Suppressor macrophage treated with lipopolysaccharide for 4 hours (primary cell): ENCODE measurements at places on chromosomes 1 and 21.

- DNase-seq, result no peak
These were observed 150.4 kb downstream of the OMA1 start for GRCh38 chr1:58396150-58396549.

DNA sequence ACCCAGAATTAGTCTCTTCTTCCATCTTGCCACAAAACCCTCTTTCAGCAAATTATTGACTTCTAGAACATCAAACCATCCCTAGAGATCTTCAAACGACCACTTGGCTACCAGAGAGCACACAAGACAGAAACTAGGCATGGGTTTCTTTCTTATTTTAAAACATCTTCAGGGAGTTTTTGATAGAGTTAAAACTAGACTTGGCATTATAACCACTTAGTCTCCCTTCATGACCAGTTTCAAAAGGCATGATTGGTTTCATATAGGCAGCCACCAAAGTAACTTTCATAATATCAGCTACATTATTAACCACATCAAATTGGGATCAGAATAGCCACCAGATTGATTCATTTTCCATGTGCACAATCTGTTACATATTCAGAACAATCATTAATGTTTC is 368.4 kb upstream of the GREM2 start:
- no peak for DNase-seq

DNA sequence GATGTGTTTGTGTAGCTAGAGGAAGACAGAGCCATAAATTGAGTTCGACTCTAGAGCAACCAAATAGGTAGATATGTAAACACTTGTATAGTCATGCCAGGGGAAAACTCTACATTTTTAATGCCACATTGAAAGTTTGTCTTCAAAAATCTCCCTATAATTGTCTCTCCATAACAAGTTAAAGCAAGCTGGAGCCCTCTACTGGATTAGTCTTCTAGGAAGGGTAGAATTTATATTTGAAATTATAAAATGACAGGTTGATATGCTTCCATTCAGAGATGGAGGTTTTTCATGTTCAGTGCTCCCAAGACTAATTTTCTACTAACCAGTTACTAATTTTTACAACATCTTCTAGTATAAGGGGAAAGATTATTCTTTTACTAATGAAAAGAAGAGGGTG is 13.1 kb upstream of the COL24A1 start:
- DNase-seq, result no peak

DNA sequence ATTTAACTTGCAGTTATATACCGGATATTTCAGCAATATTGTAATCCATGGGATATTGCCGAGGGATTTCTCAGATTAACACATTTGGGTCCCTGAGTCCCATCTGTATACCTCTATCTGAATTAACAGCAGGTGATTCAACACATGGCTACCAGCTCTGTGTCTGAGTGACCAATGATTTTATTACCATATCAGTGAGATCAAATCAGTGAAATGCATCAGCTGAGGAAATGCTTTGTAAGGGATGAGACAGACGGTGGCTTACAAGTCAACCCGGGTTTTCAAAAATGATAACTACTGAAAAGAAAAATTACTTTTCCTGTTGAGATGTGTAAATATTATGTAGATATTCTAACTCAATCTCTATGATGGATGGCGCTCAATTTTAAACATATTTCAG is 504.1 kb upstream of the PKN2 start:
- DNase-seq, result no peak

GRCh38 chr1:243421784-243422183 is 165.9 kb downstream of the SDCCAG8 start:
- DNase-seq, result peak; percentile 44

GRCh38 chr1:162046921-162047320 is 22.6 kb upstream of the NOS1AP start:
- peak; percentile 16 for DNase-seq

- DNase-seq, result no peak
These were observed 62.1 kb downstream of the KDM1A start for GRCh38 chr1:23081376-23081775.

DNA sequence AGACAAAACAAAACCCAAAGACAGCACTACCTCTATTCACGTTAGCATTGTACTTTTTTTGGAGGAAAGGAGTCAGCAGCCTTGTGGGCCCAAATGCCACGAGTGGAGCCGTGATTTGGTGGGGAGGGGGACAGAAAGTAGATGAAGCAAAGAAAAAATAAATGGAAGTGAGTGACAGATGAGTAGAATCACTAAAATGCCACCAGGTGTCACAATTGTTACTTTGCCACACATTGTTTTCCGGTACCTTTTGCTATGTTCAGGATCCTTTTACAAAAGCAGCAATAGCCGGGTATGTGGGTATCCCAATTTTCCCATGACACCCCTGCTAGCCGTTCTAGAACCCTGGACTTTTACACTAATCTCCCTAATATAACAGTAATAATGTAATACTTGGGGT is 85.0 kb upstream of the AK4 start:
- DNase-seq, result no peak

- DNase-seq, result no peak
These were observed 276.9 kb downstream of the MATN1 start for GRCh38 chr1:30446508-30446907.

DNA sequence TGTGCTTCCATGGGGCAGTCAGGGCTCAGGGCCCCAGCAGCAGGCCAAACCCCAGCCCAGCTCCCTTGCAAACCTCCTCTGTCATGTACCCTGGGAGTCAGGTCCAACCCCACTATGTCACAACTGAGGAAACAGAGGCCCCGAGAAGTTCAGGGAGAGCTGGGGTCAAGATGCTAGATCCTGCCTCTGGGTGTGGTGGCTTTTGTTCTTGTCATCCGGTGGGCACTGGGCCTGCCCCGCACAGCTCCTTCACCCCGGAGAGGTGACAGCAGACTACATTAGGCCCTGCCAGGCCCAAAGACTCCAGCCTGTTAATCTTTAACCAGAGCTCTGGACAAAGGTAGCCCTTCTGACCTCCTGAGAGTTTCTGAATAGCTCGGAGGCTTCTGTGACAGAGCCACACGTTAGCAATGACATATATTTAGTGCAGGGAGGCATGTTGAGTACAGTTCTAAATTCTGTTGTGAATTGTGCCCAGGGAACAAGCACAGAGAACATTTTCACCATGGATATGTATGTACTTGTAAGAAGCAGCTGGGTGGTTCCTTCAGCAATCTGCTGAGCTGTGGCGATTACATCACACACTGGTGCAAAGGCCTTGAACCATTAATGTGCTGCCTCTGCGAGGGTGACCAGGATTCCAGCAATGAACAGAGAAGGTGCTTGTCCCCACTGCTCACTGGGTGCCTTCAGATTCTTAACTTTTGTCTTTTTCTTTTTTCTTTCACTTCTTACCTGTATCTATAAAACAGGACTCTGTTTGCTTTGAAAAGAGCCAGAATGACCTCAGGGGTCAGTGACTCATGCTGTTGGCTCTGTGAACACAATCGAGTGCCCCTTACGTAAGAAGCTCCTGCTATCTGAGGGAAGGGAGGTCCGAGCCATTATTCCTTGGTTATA is 102.8 kb downstream of the RHOU start:
- peak; percentile 82 for DNase-seq

DNA sequence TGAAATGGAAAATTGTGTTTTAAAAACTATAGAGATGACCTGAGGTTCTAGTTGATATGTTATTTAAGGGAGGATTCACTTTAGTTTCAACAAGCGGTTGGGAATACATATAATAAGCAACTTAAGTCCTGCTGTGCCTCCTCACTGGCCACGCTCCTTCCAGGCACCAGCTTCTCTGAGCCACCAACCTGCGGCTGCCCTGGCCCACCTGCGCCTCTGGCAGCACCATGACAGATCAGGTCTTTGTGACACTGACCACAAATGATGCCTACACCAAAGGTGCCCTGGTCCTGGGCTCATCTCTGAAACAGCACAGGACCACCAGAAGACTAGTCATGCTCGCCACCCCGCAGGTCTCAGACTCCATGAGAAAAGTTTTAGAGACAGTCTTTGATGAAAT is 7.0 kb upstream of the USP24 start:
- no peak for DNase-seq

- DNase-seq, result no peak
These were observed 243.1 kb downstream of the FOXD2 start for GRCh38 chr1:47680815-47681475.
